ENCODE measurements at places on chromosomes 12 and 14.

GRCh38 chr12:77406219-77406905 lies 341.0 kb upstream of the E2F7 start:
- DNase-seq, result no peak

GRCh38 chr12:77940011-77940423 lies 109.3 kb downstream of the NAV3 start:
- no peak for DNase-seq

DNA sequence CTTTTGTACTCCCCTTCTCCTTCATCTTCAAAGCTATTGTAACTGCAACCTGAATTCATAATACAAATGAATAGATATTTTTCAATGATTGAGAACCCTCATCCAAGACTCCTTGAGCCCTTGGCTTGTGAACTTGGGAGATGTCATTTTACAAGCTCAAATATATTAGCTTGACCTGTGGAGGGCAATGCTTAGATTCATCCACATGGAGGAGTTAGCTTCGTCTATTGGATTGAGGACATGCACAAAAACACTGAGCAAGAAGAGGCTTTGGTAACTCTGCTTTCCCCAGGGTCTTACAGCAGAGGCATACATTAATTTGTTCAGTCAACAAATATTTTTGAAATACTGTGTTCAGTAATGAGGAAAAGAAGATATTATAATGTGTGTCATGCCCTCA lies 101.1 kb downstream of the OTOGL start:
- DNase-seq, result no peak

DNA sequence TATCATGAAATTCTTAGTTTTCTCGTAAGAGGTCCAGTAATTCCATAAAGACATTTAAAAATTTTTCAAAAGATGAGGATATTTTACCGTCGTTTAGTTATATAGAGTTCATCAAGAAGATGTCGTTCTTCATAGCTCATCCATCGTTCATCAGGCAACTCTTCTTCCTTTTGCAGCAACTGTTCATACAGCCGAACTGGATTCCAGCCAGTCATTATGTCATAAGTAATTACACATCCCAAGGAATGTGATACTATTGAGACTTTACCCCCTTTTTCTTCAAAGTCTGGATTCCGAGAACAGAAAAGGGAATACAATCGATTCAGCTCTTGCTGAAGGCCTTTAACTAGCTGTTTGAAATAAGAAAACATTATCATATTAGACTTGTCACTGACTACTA lies 90.3 kb downstream of the DDHD1 start:
- no peak for DNase-seq

DNA sequence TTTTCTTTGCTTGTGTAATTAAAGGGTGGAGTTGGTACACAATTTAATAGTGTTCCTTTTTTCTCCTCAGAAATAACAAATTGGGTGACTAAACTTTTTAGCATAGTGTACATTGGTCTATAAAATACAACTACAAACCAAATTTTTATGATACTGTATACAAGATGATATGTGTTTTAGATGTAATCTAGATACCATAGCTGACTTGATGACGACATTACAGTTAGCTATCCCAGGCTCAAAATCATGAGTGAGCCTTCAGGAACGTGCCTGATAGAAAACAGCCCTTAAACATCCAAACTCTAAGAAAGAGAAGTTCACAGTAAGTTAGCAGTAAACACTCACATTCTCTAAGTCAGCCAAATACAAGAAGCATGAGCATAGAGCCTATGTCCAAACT lies 99.0 kb upstream of the SSTR1 start:
- no peak for DNase-seq

DNA sequence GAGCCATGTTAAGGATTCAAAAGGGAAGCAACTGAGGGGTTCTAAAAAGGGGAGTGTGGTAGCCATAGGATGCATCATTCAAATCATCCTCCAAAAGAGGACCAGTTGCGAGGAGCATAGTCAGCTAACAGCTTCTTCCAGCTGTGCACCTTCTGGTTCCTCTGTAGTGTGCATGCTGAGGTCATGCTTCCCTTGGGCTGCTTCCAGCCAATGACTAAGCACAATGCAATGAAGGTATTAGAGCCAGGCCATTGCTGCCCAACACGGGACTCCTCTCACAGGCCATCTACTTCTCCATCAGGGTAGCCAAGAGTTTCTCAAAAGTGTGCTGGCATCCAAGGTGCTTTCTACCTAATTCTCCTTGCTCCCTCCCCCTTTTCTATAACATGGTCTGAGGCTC lies 69.2 kb upstream of the ARID2 start:
- no peak for DNase-seq

DNA sequence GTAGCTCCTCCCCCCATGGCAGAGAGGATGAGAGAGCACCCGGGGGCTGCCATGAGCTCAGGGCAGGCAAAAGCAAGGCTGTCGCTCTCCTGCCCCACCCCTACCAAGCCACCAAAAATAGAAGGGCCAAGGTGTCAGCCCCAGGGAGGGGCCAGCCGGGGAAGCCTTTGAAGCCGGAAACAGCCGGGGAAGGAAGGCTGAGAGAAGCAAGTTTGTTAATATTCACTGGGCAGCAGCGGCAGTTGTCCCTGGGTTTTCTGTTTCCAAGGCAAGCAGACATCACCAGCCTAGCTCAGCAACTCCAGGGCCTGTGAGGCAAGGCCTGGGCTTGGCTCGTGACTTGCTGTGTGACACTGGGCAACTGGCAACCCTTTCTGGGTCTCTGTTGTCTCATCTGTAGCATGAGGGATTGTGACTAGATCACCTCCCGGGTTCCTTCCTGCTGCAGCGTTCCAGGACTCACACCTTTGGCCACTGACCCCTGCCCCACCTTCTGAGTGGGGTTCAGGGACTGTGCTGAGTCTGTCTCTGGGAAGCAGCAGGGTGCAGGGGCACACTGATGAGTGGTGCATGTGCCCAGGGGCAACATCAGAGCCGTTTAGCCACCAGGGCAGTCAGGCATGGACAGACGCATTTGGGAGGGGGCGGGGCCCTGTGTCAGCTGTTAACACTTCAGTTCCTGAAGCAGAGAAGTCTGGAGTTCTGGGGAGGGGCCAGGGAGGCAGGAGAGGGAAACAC lies 24.3 kb downstream of the SYNDIG1L start:
- DNase-seq, result peak; percentile 30

DNA sequence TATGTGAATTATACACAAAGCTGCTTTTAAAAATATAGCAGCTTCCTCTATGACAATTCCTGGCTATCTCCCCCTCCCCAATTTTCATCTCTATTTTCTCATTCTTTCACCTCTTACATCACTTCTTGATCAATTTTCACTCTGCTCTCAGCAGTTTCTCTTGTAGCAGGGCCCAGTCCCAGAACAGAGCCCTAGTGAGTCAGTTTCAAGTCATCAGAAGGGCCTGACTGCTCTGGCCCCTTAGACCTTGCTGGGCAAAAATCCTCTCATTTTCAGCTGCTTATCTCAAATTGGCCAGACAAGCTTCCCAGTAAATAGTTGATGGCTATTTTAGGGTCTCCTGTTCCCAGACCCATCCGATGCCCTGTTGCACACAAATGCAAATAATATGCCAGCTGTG lies 101.4 kb downstream of the TTC7B start:
- no peak for DNase-seq

DNA sequence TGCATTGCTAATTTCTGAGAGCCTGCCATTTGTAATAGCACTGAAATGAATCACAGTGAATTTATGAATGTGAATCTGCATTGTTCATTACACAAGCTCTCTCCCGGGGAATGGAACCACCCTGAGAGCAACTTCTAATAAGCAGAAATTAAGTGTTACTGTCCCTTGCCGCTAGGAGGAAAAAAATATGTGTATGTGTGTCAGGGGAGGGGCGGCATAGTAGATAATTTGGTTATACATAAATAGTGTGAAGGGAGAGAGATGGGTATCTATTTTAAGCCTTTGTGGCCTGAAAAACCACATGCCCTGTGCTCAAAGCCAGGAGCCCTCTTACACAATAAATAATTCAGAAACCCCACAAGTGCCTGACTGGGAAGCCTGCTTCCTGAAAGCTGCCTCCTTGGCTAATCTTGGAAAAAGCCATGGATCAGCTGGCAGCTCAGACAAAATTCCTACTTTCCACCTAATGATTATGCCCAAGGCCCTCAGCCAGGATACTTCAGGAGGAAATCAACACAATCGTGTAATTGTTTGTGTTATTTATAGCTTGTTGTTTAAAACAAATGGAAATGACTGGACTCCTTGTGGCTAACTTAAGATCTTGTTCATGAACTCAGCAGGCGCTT lies 366.2 kb upstream of the KITLG start:
- DNase-seq, result no peak

- DNase-seq, result no peak
Observed at GRCh38 chr14:22991852-22992251, 9.5 kb upstream of the AJUBA start.

GRCh38 chr14:64303471-64303917 lies 9.3 kb upstream of the ESR2 start:
- peak; percentile 56 for DNase-seq

DNA sequence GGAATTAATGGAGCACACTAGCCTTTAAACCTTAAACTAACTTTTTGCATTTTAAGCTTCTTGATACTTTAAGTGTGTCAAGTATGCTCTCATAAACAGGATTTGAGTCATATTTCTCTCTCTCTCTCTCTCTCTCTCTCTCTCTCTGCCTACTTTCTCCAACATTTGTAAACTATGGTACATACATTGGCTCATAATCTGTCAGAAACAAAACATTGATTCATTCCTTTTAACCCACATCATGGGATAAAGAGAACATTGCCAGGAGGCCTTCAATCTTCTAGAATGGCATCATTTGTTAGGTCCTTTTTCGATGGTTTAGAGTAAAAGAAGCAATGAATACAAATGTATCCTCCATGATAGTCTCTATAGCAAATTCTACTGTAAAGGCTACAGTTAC lies 81.6 kb upstream of the RERGL start:
- no peak for DNase-seq

- no peak for DNase-seq
Observed at GRCh38 chr14:76305268-76305826, 70.6 kb upstream of the ESRRB start.

GRCh38 chr12:122659579-122659978 lies 43.6 kb downstream of the HCAR2 start:
- no peak for DNase-seq

GRCh38 chr12:46153268-46153872 lies 115.5 kb downstream of the SLC38A1 start:
- peak; percentile 26 for DNase-seq

DNA sequence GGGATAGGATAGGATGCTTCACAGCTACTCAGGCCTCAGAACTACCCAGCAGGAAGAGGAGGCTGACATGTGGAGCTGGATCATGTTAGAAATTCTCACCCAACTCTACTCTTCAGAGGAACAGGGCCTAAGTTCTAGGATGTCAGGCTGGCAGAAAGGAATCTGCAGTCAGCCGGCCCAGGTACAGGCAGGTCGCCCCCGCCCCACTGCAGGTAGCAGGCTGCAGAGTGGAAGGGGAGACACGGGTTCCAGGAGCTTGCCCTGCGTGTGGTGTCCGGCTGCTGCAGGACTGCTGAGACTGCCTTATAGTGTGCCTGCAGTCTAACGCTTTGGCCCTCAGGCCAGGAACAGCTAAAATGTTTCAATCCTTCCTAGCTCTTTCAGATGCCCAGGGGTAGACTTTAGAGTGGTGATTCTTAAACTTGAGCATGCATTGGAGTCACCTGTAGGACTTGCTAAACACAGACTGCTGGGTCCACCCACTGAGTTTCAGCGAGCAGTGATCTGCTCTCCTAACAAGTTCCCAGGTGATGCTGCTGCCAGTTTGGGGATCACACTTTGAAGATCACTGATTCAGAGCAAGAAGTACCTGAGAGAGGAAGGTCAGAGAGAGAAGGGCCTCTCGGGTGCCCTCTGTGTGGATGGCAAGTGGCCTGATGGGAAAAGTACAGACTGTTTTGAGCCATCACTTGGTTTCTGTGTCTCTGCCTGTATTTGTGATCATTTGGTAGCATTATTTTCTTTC lies 153.6 kb downstream of the PPM1H start:
- no peak for DNase-seq

- no peak for DNase-seq
Observed at GRCh38 chr12:46126050-46126727, 135.8 kb upstream of the SCAF11 start.

GRCh38 chr12:64610660-64611340 lies 505 bp downstream of the RASSF3 start:
- peak; percentile 70 for DNase-seq

GRCh38 chr12:64522807-64523206 lies 70.9 kb downstream of the TBK1 start:
- DNase-seq, result no peak

GRCh38 chr12:95380997-95381786 lies 92.8 kb upstream of the METAP2 start:
- DNase-seq, result no peak

DNA sequence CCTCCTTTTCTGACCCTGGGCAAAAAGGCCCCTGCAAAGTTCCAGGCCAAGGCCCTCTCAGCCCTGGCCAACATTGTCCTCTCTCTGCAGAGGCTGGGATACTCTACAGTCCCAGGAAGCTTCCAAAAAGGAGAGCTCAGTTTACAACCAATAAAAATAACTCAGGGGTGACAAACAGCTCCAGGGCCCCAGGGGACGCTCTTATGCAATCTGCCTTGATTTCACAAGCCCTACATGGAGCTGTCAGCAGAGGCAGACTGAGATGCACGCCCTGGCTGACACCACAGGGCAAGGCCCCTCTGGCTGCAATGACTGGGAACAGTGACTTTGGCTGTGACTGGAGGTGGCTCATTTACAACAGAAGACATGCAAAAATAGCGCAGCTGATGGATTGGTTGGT lies 129.0 kb upstream of the MED13L start:
- DNase-seq, result peak; percentile 84

GRCh38 chr12:78149459-78149858 lies 318.8 kb downstream of the NAV3 start:
- no peak for DNase-seq

DNA sequence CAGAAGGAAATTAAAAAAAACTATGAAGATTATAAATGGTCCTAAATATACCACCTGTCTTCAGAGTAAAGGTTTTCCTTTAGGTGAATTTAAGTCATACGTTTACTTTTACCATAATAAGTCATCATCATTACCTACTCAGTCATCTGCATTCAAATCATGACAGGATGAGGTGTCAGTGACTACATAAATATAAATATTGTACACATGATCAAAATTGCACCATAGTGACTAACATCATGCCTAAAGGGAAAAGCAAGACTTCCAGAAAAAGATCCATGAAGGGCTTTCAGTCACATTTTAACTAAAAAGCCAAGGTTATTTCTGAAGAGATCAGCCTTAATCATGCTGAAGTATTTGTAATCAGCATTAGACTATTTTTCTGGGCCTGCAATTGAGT lies 759.9 kb upstream of the FLRT2 start:
- DNase-seq, result no peak

All from hepatocyte (in vitro differentiated cells).